ENCODE measurements at places on chromosomes 11 and 22.

DNA sequence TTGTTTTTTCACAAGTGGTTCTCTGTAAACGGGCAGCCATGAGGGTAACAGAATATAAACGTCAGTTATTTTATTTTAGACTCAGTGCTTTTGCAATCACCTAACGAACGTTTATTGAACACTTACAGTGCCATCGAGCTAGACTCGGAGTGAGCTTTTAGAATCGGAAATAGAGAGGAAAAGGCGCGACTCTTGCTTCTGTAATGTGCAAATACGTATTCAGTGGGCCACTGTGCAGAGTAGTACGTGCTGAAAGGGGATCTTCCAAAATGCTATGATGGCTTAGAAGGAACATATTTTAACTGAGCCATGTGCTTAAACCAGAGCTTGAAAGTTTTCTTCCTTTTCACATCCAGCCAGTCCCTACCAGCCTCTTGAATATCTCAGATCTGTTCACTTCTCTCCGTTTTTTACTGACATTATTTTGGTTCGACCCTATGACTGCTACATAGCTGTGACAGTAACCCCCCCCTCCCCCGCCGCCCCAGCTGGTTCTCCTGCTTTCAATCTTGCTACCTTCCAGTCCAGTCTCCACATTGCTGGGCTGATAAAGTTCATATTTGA lies 468 bp downstream of the DDIAS start:
- DNase-seq = no peak

DNA sequence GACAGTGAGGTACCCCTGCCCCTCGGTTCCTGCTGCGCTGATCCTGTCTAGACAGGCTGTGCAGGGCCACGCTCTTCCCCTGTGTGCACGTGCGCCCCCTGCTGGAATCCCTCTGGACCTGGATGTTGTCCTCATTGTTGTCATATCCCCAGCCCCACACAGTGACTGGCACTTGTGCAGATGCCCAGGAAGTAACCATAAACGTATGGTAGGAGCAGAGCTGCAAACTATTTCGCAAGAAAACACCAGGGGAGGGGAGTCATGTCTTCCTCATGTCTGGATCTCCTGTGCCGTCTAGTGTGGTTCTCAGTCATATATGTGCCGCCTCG lies 114.7 kb downstream of the CRYBB2 start:
- DNase-seq = no peak

DNA sequence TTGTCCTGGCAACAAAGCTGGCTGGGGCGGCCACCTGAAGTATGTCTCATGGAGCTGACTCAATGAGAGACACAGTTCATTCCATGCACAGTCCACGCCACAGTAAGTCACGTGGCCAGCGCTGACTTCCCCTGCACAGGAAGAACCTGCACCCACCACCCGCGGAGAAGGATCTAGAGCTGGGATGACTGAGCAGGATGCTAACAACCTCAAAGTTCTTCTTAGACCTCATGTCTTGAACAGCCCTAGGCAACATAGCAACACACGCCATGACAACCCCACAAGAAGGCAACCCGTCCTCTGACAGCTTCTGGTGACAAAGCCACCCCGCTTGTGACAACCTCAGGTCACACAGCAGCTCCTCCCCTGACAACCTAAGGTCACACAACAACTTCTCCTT lies 76.9 kb upstream of the B3GAT1 start:
- DNase-seq = no peak

DNA sequence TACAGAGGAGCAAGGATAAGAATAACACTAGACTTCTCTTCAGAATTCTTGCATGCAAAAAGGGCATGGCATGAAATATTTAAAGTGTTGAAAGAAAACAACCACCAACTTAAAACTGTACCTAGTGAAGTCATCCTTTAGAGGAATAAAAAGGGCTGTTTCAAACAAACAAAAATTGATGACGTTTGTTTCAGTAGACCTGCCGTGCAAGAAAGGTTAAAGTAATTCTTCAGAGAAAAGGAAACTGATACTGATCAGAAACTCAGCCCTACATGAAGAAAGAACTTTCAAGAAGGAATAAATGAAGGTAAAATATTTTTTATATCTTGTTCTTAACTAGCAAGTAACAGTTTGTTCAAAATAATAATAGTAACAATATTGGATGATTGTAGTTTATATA lies 27.5 kb downstream of the MRGPRX2 start:
- DNase-seq = no peak

DNA sequence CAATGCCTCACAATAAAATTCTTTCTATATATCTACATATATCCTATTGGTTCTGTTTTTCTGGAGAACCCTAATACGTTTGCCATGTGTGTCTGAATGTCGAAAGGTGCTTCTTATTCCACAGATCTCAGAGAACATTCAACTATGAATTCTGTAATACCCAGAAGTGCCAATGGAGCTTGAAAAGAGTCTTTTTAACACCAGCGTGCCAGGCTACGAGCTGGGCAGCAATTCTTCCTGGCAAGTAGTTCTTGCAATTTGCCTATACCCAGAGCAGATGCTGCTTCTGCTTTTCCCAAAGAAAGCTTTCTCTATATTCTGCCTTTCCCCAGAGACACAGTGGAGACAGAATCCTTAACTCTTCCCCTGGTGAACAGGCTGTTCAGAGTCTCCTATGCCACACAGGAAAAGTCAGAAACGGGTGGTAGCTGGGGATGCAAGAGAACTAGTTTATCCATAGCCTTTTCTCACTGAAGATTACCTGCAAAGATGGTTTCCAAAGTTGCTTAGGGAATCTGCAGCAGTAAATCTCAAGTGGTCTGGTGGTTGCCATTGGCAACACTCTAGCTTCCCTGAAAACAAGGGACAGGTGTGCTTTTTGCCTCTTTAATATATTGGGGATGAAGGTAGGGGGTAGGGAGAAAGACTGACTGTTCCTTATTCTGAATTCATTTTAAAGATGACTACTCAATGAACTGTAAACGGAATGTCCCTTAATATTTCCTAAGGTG lies 16.8 kb upstream of the PAFAH1B2 start:
- no peak for DNase-seq

DNA sequence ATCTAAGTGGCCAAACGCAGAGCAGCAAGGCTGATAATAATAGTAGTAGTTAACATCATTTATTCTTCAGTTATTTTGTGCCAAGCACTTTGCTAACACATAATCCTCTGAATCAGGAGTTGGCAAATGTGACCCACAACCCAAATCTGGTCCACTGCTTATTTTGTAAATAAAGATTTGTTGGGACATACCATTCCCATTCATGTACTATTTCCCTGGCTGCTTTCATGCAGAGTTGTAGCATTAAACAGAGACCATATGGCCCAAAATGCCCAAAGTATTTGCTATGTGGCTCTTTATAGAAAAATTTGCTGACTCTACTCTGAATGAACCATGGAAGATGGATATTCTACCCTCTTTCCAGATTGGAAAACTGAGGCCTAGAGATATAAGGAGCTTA lies 50.3 kb downstream of the COMMD9 start:
- no peak for DNase-seq

DNA sequence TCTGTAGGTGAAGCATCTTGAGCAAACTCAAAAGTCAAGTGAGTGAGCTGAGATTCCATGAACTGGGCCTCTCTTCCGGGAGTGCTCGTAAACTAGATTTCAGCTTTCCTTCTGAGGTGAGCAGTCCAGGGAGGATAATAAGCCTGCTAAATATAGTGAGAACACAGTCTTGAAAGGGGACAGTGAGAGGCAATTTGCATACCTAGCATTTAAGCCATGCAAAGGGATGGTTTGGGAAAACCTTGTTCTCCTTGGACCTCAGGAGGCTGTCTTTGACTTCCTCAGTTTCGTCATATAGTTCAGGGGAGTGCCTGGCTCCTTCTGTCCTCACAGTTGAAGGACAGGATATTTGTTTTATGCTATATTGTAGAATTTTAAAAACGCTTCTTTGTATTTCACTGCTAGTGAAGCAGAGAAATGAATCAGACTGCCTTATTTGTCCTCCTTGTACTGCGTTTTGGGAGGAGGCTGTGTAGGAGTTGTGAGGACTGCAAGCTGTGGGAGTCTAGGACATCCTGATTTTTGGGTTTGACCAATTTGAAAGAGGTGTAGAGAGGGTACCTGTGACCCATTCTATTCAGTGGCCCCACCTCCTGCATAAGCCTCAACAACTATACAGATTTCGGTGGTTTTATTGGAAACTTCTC lies 11.0 kb upstream of the SORL1-AS1 start:
- DNase-seq = no peak

DNA sequence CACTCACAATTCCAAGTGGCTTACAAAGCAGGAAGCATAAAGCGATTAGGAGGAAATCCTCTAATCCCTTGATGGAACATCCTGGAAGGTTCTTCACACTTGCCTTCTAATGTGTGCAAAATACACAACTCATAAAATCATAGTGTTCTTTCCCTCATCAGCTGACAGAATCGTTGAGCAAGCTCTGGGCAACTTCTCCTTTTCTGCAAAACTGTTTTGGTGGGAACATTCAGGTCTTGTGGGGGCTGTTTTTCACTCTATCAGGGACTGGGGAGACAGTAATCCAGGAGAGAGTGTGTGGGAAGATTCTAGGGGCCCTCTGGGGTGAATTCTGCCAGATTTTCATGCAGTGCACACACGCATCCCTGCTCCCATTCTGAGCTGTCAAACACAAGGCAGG lies 53.2 kb downstream of the IRAG1 start:
- no peak for DNase-seq

DNA sequence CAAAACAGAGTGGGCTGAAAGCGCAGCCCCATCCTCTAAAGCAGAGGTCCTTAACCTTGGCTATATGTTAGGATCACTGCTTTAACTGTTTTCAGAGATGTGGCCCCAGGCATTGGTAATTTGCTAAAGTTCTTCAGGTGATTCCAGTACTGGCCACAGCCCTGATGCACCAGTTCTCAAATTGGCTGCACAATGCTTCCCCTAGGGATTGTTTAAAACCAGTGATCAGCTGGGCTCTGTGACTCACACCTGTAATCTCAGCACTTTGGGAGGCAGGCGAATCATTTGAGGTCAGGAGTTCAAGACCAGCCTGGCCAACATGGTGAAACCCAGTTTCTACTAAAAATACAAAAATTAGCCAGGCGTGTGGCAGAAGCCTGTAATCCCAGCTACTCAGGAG lies 8.4 kb upstream of the IRAG1 start:
- no peak for DNase-seq

DNA sequence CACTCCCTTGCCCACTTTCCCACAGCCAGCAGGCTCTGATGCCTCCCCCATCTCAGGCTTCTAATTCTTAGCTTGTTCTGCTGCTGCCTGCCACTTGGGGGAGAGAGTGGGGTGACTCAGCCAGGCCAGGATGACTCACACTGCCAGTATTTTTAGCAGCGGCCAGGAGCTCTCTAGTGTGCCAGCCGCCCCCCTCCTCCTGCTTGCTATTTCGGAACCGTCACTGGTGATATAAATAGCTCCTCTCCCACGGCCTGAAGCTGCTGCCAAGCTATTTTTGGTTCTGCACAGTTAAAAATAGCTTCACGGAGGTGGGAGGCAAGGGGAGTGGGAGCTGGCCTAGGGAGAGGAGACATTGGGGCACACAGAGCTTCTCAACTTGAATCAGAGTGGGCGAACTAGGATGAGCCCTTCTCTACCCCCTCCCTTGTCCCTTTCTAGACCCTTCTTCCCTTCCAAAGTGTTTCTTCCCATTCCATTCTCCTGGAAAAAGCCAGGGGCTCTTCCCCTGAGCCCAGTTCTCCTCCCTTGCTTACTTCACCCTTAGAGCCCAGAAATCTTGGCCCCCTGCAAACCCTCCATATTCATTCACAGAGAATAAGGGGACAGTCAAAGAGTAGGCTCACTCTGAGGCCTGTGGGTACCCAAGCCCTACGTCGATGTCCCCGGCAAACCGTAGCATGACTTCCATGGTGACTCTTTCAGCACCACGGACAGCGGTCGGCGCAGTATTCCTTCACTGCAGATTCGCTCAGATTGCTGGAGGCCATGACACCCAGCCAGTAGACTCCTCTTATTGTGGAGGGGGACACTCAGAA lies 2.5 kb upstream of the NPAS4 start:
- no peak for DNase-seq

- DNase-seq = no peak
Observed at GRCh38 chr22:35864545-35865165, 147.0 kb downstream of the APOL5 start.

- DNase-seq = no peak
Observed at GRCh38 chr11:76592961-76593360, 77.6 kb downstream of the LRRC32 start.

- no peak for DNase-seq
Observed at GRCh38 chr11:13098063-13098462, 88.9 kb downstream of the RASSF10 start.

DNA sequence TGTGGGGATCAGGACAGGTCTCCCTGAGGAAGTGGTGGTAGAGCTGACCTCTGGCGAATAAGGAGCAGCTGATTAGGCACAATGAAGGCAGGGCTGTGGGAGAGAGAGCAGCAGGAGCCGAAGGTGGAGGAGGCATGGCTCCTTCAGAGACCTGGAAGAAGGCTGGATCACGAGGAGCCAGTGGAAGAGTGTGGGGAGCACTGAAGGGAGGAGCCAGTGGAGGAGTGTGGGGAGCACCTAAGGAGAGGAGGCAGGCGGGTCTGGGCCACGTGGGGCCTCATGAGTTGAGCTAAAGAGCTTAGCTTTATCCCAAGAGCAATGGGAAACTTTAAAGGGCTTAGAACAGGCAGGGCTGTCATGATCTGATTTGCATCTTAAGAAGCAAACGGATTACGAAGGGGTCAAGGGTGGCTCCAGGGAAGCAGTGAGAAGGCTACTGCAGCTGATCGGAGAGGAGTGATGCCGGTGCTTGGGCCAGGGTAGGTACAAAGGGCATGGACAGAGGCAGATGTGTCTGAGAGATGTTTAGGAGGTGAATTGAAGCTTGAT lies 44.9 kb upstream of the EIF3D start:
- DNase-seq = no peak

DNA sequence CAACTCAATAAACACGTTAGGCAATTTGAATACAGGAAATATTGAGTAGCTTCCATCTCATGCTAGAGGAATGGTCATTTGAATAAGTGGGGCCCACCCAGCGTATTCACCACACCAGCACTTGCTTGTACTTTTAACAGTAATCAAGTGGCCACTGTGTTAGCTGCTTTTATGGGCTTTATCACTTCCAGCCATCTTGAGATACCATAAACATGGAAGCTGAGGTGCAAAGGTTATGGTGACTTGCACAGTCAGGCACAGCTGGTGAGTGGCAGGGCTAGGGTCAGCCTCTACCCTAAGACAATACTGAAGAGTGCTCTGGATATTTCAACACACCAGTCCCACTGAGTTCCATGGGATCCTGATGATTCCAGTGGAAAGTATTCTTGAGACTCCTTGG lies 6.7 kb downstream of the JOSD1 start:
- DNase-seq = no peak

- no peak for DNase-seq
Observed at GRCh38 chr11:122108192-122108799, 7.7 kb downstream of the BLID start.

DNA sequence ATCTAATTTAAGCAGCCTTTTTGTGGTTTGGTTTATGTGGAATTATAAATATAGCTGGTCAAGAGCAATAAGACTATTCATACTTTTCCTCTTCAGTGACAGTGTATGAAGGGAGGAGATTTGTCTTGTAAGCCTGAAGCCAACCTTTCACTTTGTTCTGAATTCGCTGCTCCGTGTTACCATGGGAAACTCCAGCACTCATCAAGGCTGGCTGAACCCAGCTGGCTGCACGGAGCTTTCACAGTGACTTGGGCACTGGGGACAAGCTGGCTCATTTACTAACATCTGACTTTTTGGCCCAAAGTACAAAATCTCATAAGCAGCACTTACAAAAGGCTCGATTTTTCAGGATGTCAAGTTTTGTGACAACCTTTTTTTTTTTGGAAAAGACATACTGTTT lies 120.4 kb upstream of the GRIA4 start:
- DNase-seq = no peak

Data from stimulated activated CD8-positive, alpha-beta memory T cell treated with anti-CD3 and anti-CD28 coated beads, Interleukin-4, amount 100 ng/mL, for 1 hour (primary cell).